Subcutaneous preadipocyte (primary cell): ENCODE measurements at places on chromosomes 6 and 20. TPM values are rescaled to one million over a fixed set of nuclear protein-coding genes. Genes with fewer than 3 reads are reported as not detected.

The VSX1 gene
- not detected in 2 replicates for total RNA-seq

The MYB gene
- total RNA-seq = under 0.01 TPM in 2 replicates

The CGA gene
- total RNA-seq = not detected in 2 replicates

The RAB32 gene
- total RNA-seq = 69.4 and 82.1 TPM in 2 replicates

The GPR63 gene
- 0.37 and 0.98 TPM in 2 replicates for total RNA-seq

The CENPW gene
- 12.1 and 14.7 TPM in 2 replicates for total RNA-seq

The TPX2 gene
- total RNA-seq = 57.7 and 99.1 TPM in 2 replicates

The XKR7 gene
- not detected in 2 replicates for total RNA-seq

The CBFA2T2 gene
- total RNA-seq = 4.4 and 4.9 TPM in 2 replicates

The MEP1A gene
- total RNA-seq = not detected in 2 replicates

The BPIFB1 gene
- total RNA-seq = not detected in 2 replicates

The KHDC1 gene
- total RNA-seq = 2.5 and 2.6 TPM in 2 replicates

The SIRPA gene
- total RNA-seq = 8.0 and 9.2 TPM in 2 replicates

The LIN28B gene
- total RNA-seq = not detected in 2 replicates

The NHSL1 gene
- 19.1 and 19.9 TPM in 2 replicates for total RNA-seq

The CRYBG1 gene
- total RNA-seq = 72.0 and 132 TPM in 2 replicates

The PGBD1 gene
- 4.4 and 5.3 TPM in 2 replicates for total RNA-seq

The TTI1 gene
- 21.7 and 29.3 TPM in 2 replicates for total RNA-seq

The PI16 gene
- total RNA-seq = not detected in 2 replicates

The HLA-DOB gene
- 0.37 and 0.39 TPM in 2 replicates for total RNA-seq

The PDYN gene
- total RNA-seq = not detected in 2 replicates

The GNRH2 gene
- 1.1 and 1.2 TPM in 2 replicates for total RNA-seq

The TAF11 gene
- 14.0 and 16.0 TPM in 2 replicates for total RNA-seq

The EEF1A2 gene
- not detected in 2 replicates for total RNA-seq

The PXT1 gene
- total RNA-seq = under 0.01 TPM in 1 of 2 replicates, not detected in the other
